ENCODE measurements at places on chromosomes 11 and 22.

GRCh38 chr22:28250036-28250695 is 331.1 kb upstream of the PITPNB start:
- DNase-seq: no peak

DNA sequence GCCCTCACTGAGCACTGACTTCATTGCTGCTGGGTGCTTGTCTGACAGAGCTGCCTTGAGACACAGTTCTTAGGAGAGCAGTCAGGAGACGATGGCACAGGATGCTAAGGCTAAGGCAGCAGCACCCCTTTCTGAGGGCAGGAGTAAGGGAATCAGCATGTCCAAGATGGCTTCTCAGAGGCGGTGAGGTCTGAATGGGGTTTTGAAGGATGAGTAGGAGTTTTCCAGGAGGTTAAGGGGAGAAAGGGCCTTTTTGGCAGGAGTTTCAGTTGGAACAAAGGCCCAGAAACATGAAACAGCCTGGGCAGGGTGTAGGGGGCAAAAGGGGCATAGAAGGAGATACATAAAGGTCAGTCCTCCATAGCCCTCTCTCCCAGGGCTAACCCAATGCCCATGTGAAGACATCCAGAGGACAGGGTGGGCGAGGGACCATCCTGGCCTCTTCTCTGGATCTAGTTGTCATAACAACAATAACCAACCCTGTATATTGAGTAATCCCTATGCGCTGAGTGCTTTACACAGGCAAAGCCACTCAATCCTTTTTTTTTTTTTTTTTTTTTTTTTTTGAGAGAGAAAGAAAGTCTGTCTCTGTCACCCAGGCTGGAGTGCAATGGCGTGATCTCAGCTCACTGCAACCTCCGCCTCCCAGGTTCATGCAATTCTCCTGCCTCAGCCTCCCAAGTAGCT is 19.0 kb downstream of the CYTH4 start:
- DNase-seq: no peak

GRCh38 chr11:74777877-74778276 is 29.2 kb downstream of the RNF169 start:
- no peak for DNase-seq

- DNase-seq: no peak
Measured at GRCh38 chr11:64719406-64719805, 3.6 kb downstream of the NRXN2 start.

- DNase-seq: peak; percentile 26
Measured at GRCh38 chr22:35629406-35630216, 12.5 kb upstream of the MB start.
